ENCODE measurements at places on chromosomes 5 and 9.
A peak's percentile ranks its signal among the peaks of the same experiment; 100 is the strongest.

DNA sequence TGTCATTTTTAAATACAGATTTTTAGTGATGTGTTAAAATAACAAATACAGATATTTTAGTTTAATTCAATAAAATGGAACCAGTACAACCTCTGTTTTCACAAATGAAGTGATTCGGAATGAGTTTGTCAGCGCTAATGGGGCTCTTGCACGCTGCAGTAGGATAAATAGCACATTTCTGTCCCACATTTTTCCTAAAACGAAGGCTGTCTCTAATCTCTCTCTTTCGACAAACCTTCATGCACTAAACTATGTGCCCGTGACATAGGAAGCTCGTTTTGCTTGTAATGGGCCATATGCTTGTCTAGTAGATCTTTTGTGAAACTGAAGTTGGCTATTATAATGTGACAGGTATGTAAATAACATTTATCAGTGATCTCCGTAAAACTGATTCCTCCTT is 100.5 kb downstream of the INIP start:
- DNase-seq: no peak

GRCh38 chr9:22913518-22913917 is 466.9 kb downstream of the DMRTA1 start:
- no peak for DNase-seq

DNA sequence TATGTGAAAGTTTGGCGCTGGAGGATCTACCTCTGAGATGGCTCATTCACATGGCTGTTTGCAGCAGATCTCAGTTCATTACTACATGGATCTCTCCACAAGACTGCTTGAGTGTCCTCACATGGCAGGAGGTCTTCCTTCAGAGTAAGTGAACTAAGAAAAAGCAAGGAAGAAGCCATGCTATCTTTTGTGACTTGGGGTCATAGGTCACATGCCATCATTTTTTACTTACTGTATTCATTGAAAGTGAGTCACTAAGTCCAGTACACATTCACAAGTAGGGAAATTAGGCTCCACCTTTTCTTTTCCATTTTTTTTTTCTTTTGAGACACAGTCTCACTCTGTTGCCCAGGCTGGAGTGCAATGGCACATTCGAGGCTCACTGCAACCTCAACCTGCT is 8.7 kb upstream of the CDKN2AIPNL start:
- DNase-seq: no peak

- no peak for DNase-seq
Observed at GRCh38 chr9:132066057-132066456, 13.6 kb downstream of the MED27 start.

DNA sequence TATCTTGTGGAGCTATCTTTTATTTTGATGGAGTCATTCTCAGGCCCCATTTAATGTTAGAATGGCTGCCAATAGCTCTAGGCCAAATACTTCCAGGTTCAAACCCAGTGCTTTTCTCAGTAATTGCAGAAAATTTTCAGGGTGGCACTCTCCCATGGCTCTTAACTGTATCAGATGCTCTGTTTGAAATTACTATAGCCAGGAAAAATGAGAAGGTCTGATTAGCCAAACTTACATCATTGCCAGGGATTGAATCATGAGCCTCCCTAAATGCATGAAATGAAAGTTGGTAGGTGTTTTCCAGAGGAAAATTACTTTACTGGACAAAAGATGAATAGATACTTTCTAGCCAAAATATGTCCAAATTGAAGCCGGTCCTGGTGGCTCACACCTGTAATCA is 404.8 kb downstream of the MAT2B start:
- no peak for DNase-seq

DNA sequence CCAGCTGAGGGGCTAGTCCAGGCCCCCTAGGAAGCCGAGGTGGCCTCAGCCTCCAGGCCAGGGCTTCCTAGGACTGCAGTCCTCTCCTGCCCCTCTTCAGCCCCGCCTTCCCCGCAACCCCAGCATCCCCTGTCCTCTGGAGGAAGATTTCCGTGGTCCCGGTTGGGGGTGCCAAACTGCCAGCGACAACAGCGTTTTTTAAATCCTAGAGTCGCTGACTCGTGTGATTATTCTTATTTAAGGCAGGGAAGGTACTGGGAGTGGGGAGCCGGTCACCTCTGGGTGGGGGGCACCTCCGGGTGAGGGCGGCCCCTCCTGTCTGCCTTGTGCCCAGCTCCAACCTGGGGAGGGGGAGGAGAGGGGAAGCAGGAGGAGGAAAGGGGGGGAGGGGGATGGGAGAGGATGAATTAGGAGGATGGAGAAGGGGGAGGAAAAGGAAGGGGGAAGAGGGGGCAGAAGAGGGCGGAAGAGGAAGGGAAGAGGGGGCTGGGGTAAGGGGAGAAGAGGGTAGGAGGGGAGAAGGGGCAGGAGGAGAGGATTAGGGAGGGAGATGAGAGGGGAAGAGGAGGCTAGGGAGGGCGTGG is 173.1 kb upstream of the IER5L start:
- DNase-seq: no peak

DNA sequence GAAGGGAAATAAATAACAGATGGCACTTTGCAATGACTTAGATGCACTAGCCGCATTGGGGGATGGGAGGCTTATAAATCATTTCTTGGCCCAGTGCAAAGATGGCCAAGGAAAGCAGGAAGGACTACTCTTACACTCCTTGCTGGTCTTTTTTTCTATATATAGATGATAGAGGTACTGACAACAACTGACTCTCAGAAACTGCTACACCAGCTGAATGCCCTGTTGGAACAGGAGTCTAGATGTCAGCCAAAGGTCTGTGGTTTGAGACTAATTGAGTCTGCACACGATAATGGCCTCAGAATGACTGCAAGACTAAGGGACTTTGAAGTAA is 1.7 kb downstream of the CCNG1 start:
- DNase-seq: no peak

- peak; percentile 26 for DNase-seq
Observed at GRCh38 chr9:35728041-35728971, 3.7 kb downstream of the TLN1 start.

DNA sequence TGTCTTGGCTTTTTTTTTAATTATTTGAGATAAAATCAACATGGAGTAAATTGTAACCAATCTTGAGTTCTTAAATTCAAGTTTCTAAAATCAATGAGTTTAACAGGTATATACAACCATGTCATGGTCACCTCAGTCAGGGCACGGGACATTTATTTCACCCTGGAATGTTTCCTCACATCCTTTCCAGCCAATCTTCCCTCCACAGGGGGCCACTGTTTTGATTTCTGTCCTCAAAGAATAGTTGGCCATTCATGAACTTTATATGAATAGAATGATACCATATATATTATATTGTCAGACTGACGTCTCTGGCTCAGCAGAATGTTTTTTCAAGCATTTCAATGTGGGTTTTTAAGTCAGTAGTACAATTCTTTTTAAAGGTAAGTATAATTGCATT is 806 bp downstream of the ZNF474 start:
- DNase-seq: no peak

DNA sequence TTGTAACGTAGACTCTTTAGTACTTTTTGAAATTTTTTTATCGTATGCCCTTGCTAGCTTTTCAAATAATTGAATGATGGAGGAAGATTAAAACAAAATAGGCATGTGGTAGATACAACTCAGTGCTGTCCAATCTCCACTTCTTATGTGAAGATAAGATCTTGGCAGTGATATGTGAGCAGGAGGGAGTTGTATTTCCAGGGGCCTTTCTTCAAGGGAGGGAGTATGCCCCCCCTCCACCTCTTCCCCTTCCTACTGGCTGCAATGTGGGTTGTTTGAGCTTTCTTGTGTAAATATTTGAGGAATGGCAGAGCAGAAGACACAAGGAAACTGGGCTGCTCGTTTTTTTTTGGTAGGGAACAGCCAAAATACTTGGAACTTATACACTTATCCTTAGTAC is 374.9 kb downstream of the PSAT1 start:
- DNase-seq: no peak

GRCh38 chr5:90843443-90843842 is 284.8 kb downstream of the ADGRV1 start:
- no peak for DNase-seq

DNA sequence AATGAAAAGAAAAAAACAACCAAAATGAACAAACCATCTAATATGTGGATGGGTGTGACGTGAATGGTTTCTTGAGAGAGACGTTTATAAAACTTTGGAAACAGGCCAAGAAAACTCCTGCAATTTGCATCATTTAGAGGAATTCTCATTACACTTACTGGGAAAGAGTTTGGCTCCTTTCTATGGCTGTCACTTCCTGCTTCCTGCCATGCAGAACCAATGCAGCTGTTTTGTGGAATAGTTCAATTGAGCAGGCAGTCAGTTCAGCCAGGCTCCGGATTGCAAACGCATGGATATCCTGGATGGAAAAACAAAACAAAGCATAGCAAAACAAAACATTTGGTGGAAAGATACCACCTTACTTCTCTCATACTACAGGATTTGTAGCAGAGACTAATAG is 36.6 kb downstream of the FAM114A2 start:
- no peak for DNase-seq

DNA sequence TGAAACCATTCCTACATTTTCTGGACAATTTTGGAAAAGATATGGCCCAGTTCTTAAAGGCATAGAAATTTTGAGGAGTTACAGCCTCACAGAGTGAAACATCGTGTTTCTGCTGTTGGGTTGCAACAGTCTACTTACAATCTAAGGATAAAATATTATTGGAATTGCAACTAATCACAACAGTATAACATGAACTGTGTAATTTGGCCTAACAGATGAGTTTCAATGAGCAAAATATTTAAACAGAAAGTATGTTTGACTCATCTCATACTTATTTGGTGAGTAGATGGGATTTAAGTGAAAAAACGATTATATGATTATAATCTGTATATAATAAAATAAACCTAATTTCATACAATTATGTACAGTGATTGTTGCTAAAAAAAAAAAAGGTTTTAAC is 1061.8 kb downstream of the CDH12 start:
- DNase-seq: no peak

GRCh38 chr9:74838351-74838750 is 49.4 kb downstream of the TRPM6 start:
- no peak for DNase-seq

GRCh38 chr5:67537439-67538148 is 341.0 kb upstream of the CD180 start:
- DNase-seq: no peak

DNA sequence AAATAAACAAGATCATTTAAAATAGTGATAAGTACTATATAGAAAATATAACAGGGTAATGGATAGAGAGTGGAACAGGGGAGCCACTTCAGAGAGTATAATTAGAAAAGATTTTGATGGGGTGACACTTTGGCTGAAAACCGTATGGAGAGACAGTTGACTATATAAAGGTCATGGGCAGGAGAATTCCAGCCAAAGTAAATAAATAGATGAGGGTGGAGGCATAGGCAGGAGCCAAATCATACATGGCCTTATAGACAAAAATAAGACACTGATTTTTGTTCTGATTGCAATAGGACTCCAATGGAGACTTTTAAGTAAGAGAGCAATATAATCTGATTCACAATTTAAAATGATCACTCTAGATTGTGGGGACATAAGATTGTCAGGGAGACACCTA is 37.5 kb upstream of the NUDT12 start:
- no peak for DNase-seq

GRCh38 chr9:134722120-134722701 is 80.6 kb downstream of the COL5A1 start:
- no peak for DNase-seq

DNA sequence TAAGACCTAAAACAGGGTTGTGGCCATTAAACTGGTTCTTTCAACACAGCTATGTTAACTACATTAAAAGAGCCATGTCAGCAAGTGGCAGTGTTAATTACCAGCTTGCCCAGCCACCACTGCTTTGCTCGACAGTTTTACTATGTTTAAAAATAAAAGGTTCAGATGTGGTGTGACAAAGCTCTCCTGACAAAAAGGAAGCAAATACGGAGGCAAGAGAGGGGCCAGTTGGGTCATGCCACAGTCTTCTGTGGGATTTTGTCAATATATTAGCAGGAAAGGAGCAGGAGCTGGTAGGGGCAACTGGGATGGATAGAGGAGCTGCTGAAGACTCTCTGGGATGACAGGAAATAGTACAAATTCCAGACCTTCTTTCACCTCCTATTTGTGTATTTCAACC is 113.5 kb upstream of the PCA3 start:
- no peak for DNase-seq

- no peak for DNase-seq
Observed at GRCh38 chr5:151092762-151093161, 11.9 kb upstream of the TNIP1 start.

Data from stimulated activated CD8-positive, alpha-beta memory T cell treated with anti-CD3 and anti-CD28 coated beads, Interleukin-4, amount 100 ng/mL, for 24 hours (primary cell).